ENCODE measurements at places on chromosomes 5 and 9.

- no peak for DNase-seq
These were observed 10.2 kb downstream of the SARDH start for GRCh38 chr9:133727876-133728441.

- DNase-seq = no peak
These were observed 870.0 kb upstream of the CDH9 start for GRCh38 chr5:27908341-27908740.

DNA sequence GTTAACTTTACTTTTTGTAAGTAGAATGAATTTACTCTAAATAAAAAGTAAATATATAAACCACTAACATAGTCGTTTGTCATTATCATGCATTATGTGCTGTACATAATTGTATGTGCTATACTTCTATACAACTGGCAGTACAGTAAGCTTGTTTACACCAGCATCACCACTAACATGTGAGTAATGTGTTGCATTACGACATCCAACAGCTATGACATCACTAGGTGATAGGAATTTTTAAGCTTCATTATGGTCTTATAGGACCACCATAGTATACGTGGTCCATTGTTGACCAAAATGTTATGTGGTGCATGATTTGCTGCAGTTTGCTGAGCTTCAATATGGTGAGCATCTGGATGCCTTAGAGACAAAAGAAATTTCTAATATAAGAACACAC, 819.1 kb upstream of the GRAMD2B start:
- no peak for DNase-seq

DNA sequence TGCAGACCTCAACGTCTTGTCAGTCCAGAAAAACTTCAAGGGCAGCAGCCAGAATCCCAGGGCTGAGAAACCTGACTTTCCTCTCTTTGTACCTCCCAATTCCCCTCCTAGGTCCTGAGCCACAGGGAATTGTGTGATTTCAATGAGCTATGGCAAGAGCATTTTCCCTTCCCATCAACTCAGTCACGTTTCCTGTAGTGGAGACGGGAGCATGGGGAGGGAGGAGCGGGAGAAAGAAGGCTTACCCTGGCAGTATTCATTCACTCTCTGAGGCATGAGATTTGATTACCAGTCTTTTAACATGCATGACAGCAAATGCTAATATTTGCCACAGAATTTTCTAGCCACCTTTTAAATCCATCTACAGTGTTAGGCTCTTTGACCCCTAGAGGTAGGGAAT, 109.4 kb upstream of the TBCA start:
- no peak for DNase-seq

DNA sequence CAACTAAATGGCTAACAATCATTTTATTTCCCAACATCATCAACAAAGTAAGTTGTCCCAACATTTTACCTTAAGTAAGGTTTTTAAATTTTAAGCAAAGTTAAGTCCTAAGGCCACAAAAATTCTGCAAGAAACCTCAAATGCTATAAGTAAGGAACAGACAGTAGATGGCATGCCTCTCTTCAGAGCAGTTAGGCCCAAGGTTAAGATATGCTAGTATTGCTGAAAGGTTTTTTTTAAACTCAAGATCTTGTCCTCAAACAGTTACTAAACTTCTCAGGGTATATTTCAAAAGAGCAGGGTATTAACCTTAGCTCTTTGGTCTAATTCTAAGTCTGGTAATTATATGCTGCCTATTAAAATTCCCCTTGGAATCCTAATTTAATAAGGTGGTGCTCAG, 35.1 kb downstream of the PJA2 start:
- DNase-seq = no peak

GRCh38 chr9:132035679-132036078, 44.0 kb downstream of the MED27 start:
- no peak for DNase-seq

- DNase-seq = no peak
These were observed 341.1 kb downstream of the ARL15 start for GRCh38 chr5:53969176-53969730.

GRCh38 chr5:1299511-1299850, 4.6 kb upstream of the TERT start:
- no peak for DNase-seq

DNA sequence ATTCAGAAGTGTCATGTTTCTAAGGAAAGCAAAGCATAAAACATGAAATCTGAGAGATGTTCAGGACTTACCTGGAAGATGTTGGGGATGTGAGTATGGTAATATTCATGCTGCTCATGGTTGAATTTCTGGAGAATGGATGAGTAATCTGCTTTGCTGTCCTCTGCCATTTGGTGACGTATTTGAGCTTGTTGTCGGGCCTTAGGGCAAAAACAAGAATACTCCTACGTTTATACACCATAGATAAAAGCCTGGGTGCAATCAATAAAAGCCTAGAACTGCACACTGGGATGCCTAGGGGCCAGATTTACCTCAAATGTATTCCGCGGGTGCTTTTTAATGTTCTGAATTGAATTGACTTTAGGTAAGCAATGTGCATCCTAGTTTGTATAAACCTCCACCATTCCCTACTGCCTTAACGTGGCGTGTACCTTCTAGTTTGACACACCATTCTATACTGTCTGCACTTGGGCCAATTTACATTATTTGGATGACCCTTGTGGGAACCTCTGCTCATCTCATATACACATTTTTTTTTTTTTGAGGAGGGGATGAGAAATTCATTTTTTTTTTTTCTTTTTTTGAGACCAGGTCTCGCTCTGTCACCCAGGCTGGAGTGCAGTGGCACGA, 94.4 kb downstream of the USP20 start:
- DNase-seq = no peak

DNA sequence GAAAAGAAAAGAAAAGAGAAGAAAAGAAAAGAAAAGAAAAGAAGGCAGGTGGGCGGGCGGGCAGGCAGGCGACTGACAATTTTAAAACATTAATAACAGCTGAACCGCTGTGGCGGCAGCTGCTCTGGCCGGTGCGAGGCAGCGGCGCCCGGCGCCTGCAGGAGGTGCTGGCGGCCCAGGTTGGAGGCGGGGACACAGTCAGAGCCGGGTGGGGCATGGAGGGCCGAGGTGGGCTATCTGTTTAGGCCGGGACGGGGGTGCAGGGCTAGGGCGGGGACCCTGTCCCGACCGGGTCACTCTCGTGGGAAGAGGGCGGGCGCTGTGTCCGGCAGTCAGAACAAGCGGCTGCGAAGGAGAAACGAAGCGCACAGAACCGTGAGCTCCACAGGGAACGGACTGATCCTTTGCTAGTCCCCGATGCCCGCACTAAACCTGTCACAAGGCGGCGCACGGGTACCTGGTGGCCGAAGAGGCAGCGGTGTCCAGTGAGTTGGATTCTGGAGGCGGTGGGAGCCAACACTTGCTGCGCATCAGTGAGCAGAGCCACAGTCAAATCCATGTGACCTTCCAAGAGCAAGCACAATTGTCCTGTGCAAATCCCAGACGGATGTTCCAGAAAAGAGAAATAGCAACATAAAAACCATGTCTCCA, 13.6 kb upstream of the ALDOB start:
- DNase-seq = peak; percentile 89
